Right hindlimb (tissue), 1 donor: ENCODE measurements at places on chromosomes 2 and 18.
A peak's percentile ranks its signal among the peaks of the same experiment; 100 is the strongest.

- DNase-seq = no peak
Observed at GRCh38 chr2:113233593-113234550, 44.8 kb downstream of the PAX8 start.

GRCh38 chr2:235518322-235519090 lies 24.7 kb downstream of the AGAP1 start:
- no peak for DNase-seq

GRCh38 chr2:29079887-29080286 lies 5.6 kb upstream of the PCARE start:
- DNase-seq = no peak

GRCh38 chr2:142130111-142131009 lies 456 bp downstream of the LRP1B start:
- DNase-seq = peak; percentile 75

- DNase-seq = peak; percentile 56
Observed at GRCh38 chr18:63518178-63519012, 23.8 kb upstream of the SERPINB12 start.

GRCh38 chr18:57107140-57107832 lies 39.6 kb upstream of the BOD1L2 start:
- DNase-seq = no peak

DNA sequence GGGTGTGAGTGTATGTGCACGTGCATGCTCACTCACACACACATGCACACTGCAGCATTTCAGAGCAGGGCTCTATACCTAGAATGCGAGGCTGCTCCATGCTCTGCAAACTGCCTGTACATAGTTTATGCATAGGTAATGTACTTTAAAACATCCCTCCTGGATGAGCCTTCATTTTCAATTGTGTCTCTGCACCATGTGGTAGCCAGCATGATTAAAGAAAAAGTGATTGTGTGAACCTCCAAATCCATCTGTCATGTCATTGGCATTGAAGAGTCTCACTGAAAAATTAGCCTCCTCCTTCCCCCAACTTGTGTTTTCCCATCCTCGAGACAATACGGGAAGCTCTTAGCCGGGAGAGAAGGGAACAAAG lies 120.9 kb upstream of the SPATS2L start:
- DNase-seq = no peak

GRCh38 chr2:75224636-75225094 lies 25.3 kb upstream of the TACR1 start:
- DNase-seq = no peak

DNA sequence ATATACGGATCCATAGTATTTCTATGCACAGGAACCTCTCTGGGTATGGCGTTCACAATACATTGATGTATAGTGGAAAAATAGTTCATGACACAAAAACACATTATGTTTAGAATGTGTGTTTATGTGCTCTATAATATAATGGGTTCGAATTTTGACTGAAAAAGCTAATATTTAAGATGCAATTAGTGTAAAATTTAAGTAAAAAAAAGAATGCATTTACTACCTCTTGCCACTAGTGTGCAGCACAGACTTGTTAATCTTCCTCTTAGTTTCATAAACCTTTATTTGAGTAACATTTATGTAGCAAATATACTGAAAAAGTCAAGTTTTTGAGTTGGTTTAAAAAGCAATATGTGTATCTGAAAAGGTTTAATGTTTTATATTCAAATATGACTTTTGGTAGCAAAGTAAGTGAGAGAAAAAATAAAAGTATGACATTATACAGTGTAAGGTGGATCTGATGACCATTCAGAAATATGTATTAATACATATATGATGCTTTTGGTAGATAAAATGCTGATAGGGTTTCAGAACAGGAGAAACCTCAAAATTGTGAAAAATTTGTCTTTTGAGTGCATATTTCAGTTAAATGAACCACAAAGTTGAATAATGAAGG lies 49.4 kb downstream of the CCDC102B start:
- DNase-seq = no peak

- DNase-seq = no peak
Observed at GRCh38 chr2:217695033-217695520, 307.7 kb downstream of the TNS1 start.

- DNase-seq = no peak
Observed at GRCh38 chr2:211434773-211435172, 878.4 kb downstream of the CPS1 start.

- DNase-seq = no peak
Observed at GRCh38 chr2:221677688-221678087, 105.6 kb upstream of the EPHA4 start.

GRCh38 chr2:75632091-75632701 lies 14.4 kb upstream of the MRPL19 start:
- no peak for DNase-seq

DNA sequence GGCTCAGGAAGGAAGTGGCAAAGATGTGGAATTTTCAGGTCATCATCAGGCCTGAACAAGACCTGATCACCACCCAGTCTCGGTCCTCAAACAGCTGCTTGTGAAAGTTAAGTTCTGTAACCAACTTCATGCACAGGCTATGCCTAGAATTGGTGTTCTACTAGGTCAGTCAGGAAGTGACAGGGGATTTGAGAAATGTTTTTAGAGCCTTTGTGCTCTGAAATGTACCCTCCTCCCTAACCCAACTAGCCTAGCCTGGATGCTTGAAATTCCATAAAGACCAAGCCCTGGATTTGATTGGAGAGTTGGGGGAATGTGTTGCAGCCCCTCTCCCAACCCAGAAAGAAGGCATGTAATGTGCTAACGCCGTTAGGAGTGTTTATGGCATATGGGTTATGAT lies 63.3 kb downstream of the TGOLN2 start:
- no peak for DNase-seq

GRCh38 chr2:10008809-10009176 lies 34.6 kb upstream of the KLF11 start:
- DNase-seq = no peak

- no peak for DNase-seq
Observed at GRCh38 chr2:70557171-70557838, 3.7 kb upstream of the TGFA start.

DNA sequence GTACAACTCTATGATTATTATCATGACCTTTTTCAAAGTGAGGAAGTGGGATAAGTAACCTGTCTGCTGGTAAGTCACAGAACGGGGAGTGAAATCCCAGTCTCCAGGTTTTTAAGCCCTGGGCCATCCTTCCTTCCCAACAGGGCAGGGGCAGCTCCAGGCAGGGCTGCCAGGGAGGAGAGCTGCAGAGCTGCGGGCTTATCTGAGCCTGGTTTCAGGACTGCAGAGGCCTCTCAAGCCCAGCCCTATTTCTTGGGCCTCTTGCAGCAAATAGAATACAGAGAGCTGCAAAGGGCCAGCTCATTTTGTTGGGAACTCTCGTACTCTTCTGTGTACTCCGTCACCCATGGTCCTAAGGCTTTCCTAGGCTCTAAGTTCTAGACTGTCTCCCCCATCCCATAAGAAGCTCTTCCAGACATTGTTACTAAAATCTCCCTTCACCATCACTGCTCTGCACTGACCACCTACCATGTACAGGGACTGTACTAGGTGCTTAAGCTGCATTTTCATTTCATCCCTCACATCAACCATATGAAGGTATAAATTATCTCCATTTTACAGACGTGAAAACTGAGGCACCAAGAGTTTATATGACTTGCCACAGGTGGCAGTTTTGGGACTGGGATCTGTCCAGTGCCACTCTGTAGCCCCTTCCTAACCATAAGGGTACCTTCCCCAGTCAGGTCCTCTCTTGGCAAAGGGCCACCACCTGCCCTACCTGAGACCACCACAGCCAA lies 3.1 kb downstream of the RAB11FIP5 start:
- no peak for DNase-seq

GRCh38 chr2:195658541-195658890 lies 1.5 kb downstream of the SLC39A10 start:
- DNase-seq = no peak

GRCh38 chr18:27713738-27714095 lies 463.2 kb downstream of the CDH2 start:
- peak; percentile 77 for DNase-seq

DNA sequence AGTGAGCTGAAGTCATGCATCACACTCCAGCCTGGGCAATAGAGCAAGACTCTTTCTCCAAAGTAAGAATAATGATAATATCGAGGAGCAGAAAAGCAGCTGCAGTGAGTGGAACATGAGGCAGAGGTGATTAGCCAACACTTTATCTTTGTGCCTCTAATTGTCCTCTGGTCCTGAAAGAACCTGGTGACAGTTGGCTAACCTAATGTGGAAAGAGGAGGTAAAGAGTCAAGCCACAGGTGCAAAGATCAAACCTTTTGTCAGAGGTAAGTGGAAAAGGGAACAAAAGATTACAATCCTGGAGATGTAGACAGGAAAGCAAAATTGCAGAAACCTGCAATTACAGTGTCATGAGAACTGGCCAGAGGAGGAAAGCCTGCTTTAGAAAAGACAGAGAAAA lies 53.5 kb upstream of the LCLAT1 start:
- no peak for DNase-seq

GRCh38 chr18:23056315-23056714 lies 79.0 kb upstream of the CABLES1 start:
- no peak for DNase-seq

- peak; percentile 37 for DNase-seq
Observed at GRCh38 chr2:15940661-15941480, 521 bp downstream of the MYCN start.

DNA sequence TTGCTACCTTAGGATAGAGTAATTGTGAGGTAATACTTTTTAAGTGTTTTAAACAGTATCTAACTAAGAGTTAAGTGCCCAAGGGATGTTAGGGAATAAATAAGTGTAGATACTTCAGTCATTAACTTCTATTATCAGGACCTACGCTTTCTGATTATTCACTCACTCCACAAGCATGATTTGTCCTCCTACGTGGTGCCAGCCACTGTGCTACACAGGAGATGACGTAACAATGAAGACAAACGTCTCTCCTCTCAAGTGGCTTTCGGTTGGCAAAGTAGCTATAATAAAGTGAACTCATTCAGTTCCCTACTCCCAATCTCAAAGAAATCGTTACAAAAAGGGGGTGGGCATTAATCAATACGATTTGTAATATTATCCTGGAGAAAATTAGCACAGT lies 100.9 kb upstream of the SETBP1 start:
- DNase-seq = no peak

DNA sequence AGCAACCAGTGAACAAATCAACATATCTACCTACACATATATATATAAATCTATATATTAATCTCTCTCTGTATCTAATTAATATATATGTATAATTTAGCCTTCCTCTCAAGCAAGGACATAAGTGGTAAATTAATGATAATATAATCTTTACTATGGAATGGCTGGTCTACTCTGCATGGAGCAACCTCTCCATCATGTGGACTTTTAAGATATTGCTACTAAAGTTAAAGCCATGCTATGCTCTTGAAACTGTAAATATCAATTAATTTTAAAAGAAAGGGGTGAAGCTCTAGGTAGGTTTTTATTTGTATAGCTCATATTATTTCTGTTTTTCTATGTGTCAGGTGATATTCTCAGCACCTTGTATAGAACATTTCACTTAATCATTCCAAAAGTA lies 147.0 kb downstream of the PPP1R1C start:
- no peak for DNase-seq

DNA sequence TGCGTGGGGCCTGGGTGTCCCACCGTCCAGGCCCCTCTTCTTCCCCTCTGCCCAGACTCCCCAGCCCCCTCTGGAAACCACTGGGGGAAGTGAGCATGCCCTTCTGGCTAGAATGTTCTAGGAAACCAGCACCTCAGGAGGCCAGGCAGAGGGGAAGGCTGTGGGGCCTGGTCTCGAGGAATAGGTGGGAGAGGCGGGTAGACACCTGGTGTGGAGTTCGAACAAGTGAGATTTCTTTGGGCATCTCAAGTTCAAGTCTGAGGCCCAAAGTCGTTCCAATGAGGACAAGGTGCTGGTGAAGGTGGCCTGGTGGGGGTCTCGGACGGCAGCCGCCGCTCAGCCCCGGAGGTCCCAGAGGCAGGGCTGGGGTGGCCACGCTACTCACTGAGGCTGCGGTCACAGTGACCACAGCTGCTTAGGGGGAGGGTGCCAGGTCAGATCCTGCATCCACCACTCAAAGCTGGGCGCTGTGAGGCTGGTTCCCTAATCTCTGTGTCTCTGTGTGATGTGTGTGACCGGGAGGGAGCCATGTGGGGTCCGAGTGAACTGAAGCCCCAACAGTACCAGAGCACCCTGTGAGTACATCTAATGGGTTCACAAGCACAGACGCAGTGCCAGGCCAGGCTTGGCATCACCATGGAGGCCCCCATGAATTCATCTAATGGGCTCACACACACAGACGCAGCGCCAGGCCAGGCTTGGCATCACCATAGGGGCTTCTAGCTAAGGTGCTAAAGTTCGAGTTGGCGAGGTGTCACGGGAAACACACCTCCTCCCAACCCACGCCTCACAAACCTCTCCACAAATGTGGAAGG lies 26.5 kb upstream of the PXDN start:
- no peak for DNase-seq

DNA sequence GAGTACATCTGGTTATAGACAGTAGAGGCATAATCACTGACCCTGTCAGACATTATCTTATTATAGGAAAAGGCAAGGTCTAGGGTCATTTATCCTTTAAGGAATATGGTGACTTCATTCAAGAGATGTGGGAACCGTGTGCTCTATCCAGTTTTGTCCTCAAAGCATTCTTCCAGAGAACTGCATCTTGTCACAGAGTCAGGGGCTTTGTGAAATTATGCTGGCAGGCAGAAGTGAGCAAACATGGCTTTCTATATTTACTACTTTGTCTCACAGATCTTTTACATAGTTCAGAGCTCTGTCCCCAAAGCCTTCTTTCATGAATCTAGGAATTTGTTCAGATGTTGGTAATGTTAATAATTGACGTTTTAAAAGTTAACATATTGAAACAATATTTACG lies 177.4 kb downstream of the ASXL3 start:
- no peak for DNase-seq
